ENCODE measurements at places on chromosomes 4 and X. TPM values are rescaled to one million over a fixed set of nuclear protein-coding genes. Genes with fewer than 3 reads are reported as not detected.

DNA sequence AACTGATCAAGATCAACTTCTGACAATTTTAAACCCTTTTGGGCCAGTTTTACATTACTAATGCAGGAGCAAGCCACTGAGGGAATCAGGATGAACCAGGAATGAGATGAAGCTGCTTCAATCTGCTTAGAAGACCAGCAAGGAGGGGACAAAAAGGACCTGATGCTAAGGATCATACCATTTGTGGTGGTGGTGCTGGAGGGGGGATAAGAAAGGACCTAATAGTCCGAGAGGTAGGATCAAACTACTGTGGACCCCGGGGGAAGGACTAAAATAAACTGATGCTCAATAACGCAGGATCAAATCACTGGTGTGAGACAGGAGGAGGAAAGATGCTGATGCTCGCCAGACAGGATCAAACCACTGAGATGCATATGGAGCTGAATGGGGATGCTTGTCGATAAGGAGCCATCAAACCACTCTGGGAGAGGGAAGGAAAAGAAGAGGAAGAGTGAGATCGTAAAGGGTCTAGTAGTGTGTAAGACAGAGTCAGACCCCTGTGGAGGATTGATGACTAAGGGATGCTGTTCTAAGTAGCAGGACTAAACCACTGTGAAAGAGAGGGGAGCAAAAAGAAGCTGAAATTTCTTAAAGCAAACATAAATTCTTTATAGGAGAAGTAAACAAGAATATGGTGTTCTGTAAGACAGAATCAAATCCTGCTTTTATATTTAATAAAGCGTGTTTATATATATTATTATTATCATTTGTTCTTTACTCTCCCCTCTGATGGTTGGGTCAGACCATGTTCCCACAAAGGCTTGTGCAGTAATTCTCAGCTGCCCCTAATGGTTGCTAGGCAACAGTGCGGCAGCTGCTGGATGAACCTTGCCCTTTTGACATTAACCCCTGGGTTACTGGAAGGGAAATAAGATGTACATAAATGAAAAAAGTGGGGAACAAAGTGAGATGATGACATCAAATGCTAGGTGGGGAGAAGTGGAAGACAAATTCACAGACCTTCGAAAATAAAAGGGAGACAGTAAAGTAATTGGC lies 432.5 kb upstream of the FGF16 start:
- H3K4me1 ChIP-seq = no peaks in the 10 kb centered on the region
- no peak overlapping the region for H3K27ac ChIP-seq
- peaks cover 16% of the 10 kb centered on the region for H3K27me3 ChIP-seq
- H3K4me3 ChIP-seq = no peak overlapping the region

Gene CXCR3
- total RNA-seq = 0.39 TPM

DNA sequence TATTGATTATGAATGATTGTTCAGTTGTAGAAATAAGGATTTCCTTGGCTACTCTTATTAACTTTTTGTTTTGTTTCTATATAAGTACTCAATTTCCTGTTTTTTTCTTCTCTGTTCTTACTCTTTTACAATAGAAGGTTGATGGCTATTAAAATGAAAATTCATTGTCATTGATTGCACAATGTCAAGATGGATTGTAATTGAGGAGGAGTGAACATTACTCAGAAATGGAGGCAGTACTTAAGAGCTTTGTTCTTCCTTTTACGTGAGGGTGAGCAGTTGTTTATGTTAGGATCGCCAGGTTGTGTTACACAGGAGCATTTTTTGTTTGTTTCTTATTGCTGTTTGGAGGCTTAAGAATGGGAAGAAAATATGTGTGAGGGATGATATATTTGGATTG lies 2062.4 kb downstream of the ARAP2 start:
- H3K36me3 ChIP-seq = no peaks in the 10 kb centered on the region
- no peaks in the 10 kb centered on the region for H3K27me3 ChIP-seq

GRCh38 chr4:3477750-3478430 lies 14.8 kb downstream of the DOK7 start:
- H3K27me3 ChIP-seq = no peaks in the 10 kb centered on the region
- H3K4me3 ChIP-seq = no peak overlapping the region
- no peak for DNase-seq
- H3K27ac ChIP-seq = no peak overlapping the region
- no peaks in the 10 kb centered on the region for H3K36me3 ChIP-seq

DNA sequence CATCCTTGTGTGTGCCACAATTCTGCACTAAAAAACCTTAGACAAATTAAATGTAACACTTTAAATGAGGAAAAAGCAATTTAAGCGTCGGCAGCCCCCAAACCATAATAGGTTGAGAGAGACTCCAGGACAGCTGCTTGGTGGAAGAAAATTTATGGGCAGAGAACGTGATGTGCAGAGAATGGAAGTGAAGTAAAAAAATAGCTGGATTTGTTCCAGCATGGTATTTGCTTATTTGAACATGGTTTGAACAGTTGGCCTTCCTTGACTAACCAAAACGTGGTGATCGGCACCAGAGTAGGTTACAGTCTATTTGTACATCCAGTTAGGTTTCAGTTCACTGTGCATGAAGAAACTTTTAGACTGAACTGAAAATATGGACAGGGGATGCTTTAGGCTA lies 343.0 kb upstream of the CPEB2 start:
- no peak for DNase-seq
- H3K27me3 ChIP-seq = no peaks in the 10 kb centered on the region
- no peak overlapping the region for H3K4me3 ChIP-seq
- H3K4me1 ChIP-seq = no peaks in the 10 kb centered on the region
- H3K36me3 ChIP-seq = no peaks in the 10 kb centered on the region

Gene STATH
- total RNA-seq = not detected

Gene MAGEA11
- not detected for total RNA-seq

Gene PPA2
- total RNA-seq = 84.4 TPM

DNA sequence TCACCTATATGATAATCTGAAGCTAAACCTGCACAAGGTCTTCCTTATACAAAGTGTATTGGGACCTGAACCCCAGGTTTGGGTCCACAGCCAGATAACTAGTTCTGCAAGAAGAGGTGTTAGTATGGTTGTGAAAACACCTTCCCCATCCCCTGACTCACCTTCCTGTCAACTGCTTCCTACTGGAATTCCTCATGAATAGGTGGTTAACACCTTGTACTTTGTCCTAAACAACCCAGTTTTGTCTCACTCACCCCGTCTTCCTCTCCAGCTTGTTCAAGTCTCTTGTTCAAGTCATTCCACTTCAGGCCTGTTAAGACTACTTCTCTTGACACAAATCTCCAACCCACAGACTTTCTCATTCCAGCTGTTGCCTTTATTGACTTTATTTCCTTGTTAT lies 45.5 kb downstream of the CCNG2 start:
- DNase-seq = no peak
- no peaks in the 10 kb centered on the region for H3K4me1 ChIP-seq
- H3K4me3 ChIP-seq = no peak overlapping the region
- H3K27ac ChIP-seq = no peak overlapping the region
- H3K36me3 ChIP-seq = no peaks in the 10 kb centered on the region

DNA sequence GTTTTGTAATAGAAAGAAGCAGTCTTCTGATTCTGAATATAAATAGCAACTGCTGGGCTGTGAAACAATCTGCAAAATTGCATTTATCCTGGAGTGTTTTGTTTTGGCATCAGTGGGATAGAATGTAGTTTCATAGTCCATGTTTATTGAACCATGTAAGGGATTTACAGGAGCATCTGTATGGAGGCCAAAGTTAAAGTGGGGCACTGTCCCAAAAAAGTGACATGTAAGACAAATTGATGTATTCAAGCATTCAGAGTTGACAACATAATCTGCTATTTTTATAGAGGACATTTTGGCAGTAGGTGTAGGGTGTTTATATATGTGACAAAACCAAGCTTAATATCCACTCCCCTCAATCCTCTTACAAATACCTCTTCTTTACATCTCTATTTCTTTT lies 200.5 kb upstream of the ANK2 start:
- H3K4me3 ChIP-seq = no peak overlapping the region
- DNase-seq = no peak
- no peaks in the 10 kb centered on the region for H3K4me1 ChIP-seq
- H3K27me3 ChIP-seq = no peaks in the 10 kb centered on the region
- H3K36me3 ChIP-seq = no peaks in the 10 kb centered on the region

DNA sequence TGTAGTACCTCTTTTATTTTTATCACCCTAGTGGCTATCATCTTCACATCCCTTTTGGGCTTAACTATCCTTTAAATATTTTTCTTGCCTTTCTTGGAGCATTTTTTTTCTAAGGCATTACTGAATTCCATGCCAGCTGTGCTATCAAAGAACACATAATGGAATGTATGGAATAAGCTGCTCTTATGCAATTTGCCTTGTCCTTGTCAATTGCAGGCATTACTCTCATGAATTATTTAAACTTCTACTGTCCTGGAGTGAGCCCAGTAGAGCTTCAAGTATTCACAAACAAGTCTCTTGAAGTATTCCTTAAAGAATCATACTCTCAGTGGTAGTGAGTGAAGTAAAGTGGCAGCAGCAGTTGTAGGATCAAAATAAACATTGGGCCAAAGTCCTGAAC lies 144.6 kb upstream of the IGFBP7 start:
- no peaks in the 10 kb centered on the region for H3K27me3 ChIP-seq
- H3K4me1 ChIP-seq = no peaks in the 10 kb centered on the region

Gene ATOH1
- not detected for total RNA-seq

GRCh38 chr4:97123573-97123972 lies 1019.7 kb downstream of the STPG2 start:
- no peaks in the 10 kb centered on the region for H3K4me1 ChIP-seq
- no peak overlapping the region for H3K27ac ChIP-seq
- no peaks in the 10 kb centered on the region for H3K27me3 ChIP-seq
- no peak overlapping the region for H3K4me3 ChIP-seq

- H3K27ac ChIP-seq = no peak overlapping the region
- no peak for DNase-seq
- no peak overlapping the region for H3K4me3 ChIP-seq
- H3K27me3 ChIP-seq = no peaks in the 10 kb centered on the region
- H3K36me3 ChIP-seq = no peaks in the 10 kb centered on the region
Measured at GRCh38 chr4:158599765-158600498, 71.8 kb downstream of the C4orf46 start.

Gene PAGE1
- not detected for total RNA-seq

GRCh38 chrX:107687445-107687844 lies 59.1 kb downstream of the PRPS1 start:
- DNase-seq = no peak
- H3K27ac ChIP-seq = no peak overlapping the region
- peaks cover 10% of the 10 kb centered on the region for H3K4me1 ChIP-seq
- no peak overlapping the region for H3K4me3 ChIP-seq
- H3K27me3 ChIP-seq = no peaks in the 10 kb centered on the region
- no peaks in the 10 kb centered on the region for H3K36me3 ChIP-seq

DNA sequence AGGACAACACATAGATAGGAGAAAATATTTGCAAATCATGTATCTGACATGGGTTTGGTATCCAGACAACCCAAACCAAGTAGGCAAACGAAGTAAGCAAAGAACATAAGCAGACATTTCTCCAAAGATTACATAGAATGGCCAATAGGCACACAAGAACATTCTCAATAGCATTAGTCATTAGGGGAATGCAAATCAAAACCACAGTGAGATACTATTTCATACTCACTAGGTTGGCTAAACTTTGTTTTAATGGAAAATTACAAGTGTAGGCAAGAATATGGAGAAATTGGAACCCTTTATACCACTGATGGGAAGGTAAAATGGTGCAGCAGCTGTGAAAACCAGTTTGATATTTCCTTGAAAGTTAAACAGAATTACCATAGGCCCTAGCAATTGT lies 74.7 kb downstream of the CHRNA9 start:
- H3K4me3 ChIP-seq = no peak overlapping the region
- DNase-seq = no peak
- peaks cover 5% of the 10 kb centered on the region for H3K4me1 ChIP-seq
- H3K27ac ChIP-seq = no peak overlapping the region

DNA sequence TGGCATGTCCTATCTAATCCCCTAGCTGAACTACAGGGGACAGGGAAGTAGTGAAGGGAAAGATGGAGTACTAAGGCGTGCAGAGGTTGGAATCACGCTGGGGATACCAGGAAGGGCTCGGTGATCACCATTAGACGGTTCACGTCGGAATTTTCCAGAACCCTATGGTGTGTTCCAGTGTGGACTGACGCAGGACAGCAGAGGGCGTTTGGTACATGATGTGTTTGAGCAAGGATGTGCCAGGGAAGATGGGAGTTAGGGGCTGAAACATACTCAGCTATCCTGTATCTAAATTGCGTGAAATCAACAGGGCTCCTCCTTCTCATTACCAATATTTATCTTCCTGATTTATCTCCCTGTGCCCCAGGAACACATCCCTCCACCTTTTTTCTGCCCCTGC lies 33.7 kb downstream of the PRPS2 start:
- H3K4me1 ChIP-seq = no peaks in the 10 kb centered on the region
- no peaks in the 10 kb centered on the region for H3K36me3 ChIP-seq
- no peak overlapping the region for H3K4me3 ChIP-seq
- no peak overlapping the region for H3K27ac ChIP-seq

DNA sequence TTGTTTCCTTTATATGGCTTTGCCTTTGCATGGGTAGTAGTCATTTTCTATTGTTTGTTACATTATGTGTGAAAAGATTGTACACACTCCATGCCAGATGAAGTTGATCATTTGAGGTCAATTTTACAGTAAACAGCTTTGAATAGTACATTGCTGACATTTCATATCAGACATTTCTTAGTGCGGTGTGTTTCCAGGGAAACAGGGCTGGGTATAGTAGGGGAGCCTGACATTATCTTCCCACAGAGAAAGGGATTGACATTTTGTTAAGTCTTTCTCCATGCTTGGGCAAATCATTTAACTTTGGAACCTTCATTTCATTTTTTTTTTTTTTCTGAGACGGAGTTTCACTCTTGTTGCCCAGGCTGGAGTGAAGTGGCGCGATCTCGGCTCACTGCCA lies 5.0 kb downstream of the FUNDC2 start:
- H3K27ac ChIP-seq = no peak overlapping the region
- no peak overlapping the region for H3K4me3 ChIP-seq
- peaks cover 14% of the 10 kb centered on the region for H3K4me1 ChIP-seq
- H3K36me3 ChIP-seq = no peaks in the 10 kb centered on the region

DNA sequence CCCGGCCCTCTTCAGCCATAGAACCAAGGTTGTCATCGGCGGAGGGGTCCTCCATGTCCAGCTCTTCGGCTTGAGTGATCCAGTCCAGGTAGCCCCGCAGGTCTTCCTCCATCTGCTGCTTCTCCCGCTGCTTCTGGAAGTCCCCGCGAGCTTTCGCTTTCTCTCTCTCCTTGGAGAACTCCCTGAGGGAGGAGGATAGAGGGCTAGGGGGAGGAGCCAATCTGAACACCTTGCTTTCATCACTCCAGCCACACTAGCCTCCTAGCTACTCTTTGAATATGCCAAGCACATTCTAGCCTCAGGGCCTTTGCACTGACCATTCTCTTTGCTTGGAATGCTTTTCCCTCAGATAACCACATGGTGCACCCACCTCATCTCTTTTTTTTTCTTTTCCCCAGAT lies 6.2 kb downstream of the CACNA1F start:
- no peaks in the 10 kb centered on the region for H3K4me1 ChIP-seq
- no peak overlapping the region for H3K27ac ChIP-seq
- no peak for DNase-seq
- no peak overlapping the region for H3K4me3 ChIP-seq

DNA sequence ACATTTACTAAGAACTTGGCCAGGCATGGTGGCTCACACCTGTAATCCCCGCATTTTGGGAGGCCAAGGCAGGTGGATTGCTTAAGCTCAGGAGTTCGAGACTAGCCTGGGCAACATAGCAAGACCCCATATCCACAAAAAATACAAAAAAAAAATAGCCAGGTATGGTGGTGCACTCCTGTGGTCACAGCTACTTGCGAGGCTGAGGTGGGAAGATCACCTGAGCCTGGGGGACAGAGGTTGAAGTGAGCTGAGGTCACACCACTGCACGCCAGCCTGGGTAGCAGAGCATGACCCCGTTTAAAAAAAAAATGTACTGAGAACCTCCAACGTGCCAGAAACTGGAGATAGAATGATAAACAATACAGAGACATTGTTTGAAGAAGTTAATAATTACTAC lies 8.0 kb downstream of the OPRPN start:
- H3K36me3 ChIP-seq = no peaks in the 10 kb centered on the region
- no peaks in the 10 kb centered on the region for H3K27me3 ChIP-seq
- H3K4me1 ChIP-seq = no peaks in the 10 kb centered on the region
- no peak for DNase-seq
- no peak overlapping the region for H3K27ac ChIP-seq

Gene MAGEB16
- not detected for total RNA-seq
